Activated T-cell treated with anti-CD3 and anti-CD28 coated beads for 4 hours (primary cell): ENCODE measurements at places on chromosomes 6 and 20.

- peak; percentile 16 for DNase-seq
Measured at GRCh38 chr20:2387180-2387577, 6.5 kb downstream of the TGM6 start.

DNA sequence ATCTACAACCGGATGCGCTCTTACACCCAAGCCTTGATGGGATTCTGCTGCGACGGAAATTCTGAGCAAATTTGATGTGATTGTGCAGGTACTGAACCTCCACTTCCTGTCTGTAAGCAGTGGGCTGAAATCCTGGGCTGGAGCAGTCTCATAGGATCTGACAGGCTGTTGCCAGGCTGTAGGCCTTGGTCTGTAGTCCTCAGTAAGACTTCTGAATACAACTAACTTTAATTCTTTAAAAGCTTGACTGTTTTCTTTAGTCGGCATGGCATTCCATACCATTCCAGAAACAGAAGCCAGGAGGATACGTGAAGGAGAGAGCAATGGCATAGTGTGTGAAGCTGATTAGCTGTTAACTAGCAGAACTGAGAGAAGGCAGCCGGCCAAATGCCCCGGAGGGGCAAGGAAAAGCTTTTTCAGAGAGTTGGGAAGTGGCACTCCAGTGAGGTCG lies 68.3 kb downstream of the ADTRP start:
- DNase-seq, result peak; percentile 59

DNA sequence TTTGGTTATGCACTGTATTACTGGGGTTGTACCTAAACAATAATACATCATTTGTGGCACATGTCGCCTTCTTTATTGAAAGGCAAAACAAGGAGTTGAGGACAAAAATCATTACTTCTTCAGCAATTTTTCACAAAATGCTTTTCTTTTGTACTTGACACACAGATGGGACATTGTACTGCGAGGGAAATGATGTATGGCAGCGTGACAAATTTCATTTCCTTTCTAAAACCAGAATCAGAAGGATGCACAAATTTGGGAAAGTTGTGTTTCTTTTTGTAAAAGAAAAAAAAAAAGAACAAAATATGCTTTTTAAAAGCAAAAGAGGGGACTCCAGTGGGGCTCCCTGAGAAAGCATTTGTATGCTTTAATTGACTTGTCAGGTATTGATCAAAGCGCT lies 394.0 kb upstream of the SLC35B3 start:
- no peak for DNase-seq

DNA sequence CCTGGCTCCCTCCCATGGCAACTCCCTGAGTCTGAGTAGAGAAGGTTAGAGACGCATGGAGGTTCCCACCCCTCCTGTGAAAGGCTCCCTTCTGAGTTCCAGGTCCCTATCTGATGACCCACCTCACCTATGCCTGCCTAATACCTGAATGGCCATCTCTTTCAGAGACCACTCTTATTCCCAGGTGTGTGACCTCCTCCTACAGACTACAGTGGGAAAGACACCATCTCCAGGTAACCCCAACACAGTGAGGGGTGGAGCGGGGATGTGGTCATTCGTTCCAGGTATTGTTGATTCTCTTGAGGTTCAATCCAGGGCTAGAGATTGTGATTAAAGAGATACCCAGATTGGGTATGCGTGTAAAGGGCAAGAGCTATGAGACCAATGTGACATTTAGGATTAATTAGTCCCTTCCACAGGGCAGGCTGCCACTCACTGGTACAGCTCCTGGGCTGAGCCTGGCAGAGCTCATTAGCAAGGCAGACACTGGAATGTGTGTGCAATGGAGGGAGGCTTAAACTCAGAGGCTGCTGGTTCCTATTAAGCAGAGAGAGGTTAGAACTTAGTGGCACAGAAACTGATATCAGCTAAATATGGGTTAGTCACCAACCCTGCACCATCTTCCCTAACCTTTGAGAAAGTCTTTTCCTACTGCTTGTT lies 46.5 kb upstream of the IER3 start:
- no peak for DNase-seq

DNA sequence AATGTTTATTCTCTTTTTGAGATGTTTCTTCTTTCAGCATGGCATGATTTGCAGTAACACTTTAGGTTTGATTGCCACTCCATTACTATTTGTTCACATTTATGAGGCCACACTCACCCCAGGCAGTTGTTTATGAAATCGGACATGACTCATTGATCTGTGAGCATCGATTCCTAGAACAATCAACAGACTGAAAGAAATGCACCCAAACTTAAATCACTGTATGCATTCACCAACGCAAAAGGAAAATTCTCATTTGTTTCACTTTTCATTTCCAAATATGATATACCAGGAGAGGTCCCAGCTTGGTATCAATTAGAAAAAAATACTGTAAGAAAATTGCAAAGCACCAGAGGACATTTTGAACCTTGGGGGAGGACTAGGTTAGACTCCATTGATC lies 5.4 kb upstream of the GJA10 start:
- DNase-seq, result no peak

DNA sequence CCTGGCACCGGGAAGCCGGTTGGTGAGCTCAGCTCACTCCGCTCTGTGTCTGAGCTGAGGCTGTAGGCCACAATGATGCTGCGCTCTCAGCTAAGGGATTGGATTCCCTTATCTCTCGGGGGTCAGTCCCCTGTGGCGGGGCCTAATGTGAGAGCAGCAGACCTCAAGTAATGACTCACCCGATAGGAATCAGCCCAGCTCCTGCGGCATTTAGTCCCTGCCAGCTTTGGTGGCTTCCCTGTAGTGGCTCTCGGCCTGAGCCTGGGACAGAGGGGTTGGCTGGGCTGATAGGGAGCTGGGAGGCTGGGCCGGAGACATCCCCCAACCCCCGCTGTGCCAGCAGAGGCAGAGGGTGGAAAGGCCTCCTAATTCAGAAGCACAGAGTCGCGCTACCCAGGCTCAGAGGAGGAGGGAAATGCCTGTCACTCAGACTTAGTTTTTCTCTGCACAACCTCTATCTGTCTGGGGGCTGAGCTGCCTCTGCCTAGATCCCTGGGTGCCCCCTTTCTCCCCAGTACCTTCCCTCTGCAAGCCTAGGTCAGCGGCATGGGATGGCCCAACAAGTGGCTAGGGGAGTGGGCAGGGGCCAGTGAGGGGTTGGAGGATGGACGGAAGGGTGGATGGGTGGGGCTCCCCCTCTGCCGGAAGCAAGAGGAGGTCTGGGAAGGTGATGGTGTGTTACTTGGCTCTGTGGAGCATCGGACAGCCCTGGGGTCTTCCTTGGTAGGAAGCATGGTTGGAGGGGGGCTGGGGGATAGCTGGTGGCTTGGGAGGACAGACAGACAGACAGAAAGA lies 92.2 kb downstream of the CDH22 start:
- DNase-seq, result no peak

DNA sequence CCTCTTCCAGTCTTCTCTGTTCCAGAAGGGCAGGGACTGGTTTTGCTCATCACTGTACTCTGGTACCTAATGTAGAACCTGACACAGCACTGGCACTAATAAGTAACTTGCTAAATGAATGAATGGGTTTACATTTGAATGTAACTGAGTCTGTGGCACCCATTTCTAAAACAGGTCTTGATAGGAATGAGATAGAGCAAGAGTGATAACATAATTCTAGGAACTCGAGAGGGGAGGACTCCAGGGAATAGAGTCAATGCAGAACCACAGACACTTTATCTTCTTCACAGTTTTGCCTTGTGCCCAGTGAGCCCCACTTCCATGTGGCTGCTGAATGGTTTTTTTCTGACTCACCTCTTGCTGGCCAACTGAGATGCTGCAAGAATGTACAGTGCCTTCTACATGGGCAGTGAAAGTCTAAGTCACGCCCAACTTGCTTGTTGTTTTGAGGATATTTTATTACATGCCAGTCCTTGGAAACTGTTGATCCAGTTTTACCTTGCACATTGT lies 61.1 kb downstream of the TBC1D7 start:
- no peak for DNase-seq

- DNase-seq, result no peak
Measured at GRCh38 chr6:150392452-150393220, 23.8 kb downstream of the IYD start.

DNA sequence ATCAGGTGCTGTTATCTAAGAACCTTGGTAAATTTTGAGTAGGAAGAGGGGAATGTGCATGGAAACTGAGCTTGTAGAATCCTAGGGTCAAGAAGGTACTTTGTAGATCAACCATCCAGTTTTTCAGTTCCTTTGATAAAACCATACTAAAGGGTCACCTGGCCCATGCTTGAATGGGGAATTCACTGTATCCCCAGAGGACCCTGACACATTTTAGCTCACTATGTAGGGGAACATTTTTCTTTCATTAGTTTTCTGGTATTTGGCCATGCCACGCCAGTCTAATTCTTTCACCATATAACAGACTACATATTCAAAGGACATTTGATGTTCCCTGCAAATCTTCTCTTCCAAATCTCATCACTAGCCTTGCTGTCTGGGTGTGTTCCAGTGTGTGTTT lies 29.9 kb downstream of the LRRC1 start:
- no peak for DNase-seq

DNA sequence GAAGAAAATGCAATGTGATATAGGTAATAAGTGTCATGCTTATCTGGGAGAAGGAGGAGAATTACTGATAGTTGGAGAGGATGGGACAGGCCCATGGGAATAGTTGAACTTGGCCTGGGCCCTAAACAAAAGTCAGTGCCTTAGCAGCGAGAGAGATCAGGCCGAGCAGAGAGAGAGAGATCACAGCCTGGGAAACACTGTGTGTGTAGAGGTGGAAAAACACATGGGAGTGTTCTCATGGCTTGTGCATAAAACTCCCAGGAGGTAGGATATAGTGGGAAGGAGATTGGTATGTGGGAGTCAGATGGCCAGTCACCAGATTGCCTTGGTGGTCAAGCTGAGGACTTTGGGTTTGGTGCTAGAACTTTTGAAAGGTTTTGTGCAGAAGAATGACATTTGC lies 47.6 kb downstream of the FIG4 start:
- no peak for DNase-seq

DNA sequence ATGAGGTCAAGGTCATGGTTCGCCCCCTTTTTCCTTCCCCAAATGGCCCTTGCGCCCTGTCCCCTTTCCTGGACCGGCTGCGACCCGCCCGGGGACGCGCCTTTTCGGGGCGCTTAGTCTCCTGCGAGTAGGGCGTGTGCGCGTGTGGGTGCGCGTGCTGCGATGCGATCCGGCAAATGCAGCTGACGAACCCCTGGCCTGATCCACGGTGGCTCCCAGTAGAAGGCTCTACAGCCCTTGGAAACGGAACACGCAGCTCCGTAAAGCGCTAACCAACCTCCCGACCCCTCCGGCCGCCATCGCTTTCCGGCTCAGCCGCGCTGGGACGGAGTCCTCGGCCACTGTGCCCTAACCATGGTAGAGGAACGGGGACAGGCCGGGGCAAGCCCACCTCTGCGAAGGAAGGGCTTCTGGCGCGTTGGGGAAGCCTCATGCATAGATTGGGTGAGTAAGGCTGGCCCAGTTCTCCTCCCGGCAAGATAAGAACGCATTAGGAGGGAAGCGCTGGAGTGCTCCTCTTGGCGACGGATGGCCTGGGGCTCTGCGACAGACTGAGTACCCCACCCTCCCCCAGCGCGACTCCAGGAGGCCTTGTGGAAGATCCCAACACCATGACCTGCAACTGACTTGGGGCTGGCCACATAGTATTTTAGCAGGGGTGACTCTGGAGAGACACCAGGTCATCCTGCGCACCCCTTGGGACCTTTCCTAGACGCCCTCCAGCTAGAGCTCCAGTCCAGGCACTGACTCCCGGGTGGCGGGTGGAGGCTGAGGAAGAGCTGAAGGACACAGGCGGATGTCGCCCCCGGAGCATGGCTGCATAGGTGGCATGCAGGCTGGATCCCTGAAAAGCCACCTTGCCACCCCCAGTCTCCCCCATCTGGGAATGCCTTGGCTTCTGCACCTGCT lies 1.1 kb upstream of the SLC4A11 start:
- no peak for DNase-seq

DNA sequence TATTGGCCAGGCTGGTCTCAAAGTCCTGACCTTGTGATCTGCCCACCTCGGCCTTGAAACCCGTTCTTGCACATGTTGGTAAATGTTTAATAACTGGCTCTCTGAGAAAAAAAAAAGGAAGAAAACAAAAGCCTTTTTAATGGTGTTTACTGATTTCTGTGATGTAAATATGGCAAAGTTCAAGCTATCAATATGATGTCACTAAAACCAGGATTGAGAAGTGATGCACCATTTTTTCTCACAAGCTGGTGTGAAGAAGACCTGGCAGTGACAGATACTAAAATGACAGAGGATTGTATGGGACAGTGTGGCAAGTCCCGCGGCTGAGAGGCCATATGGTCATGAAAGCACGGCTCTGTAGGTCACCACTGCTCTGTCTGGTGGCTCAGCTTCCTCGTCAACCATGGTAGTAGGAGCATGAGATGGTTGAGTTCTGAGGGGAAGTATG lies 196.3 kb upstream of the SUPT3H start:
- no peak for DNase-seq

DNA sequence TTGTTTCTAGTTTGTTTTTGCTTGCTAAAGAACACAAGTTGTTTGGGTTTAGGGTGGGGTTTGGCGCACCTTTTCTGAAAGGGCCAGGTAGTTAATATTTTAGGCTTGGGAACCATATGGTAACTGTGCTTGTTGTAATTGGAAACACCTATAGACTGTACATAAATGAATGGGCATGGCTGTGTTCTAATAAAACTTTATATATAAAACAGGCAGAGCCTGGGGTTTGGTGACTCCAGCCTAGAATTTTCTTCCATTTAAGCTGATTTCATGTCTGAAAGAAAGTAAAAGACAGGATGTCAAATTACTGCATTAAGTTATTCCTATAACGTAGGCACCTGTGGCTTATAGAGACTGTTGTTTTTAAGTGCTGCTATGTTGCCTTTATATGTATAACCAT lies 36.1 kb upstream of the MAPK13 start:
- DNase-seq, result no peak

DNA sequence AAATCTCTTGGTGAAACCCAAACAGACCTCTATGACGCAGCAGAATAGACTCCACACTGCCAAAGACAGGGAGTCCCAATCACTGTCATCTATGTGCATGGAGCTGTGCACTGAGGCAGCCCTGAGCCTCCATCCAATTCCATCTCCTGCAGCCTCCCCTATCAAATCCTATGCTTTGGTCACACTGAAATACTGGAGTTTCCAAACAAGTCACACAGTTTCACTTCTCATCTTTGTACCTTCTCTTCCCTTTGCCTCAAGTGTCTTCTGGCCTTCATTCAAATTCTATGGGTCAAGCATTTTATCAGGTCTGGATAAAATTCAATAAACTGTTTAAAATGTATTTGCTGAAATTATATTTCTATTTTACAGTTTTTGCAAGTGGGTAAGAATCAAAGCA lies 38.5 kb downstream of the FBXL4 start:
- no peak for DNase-seq

DNA sequence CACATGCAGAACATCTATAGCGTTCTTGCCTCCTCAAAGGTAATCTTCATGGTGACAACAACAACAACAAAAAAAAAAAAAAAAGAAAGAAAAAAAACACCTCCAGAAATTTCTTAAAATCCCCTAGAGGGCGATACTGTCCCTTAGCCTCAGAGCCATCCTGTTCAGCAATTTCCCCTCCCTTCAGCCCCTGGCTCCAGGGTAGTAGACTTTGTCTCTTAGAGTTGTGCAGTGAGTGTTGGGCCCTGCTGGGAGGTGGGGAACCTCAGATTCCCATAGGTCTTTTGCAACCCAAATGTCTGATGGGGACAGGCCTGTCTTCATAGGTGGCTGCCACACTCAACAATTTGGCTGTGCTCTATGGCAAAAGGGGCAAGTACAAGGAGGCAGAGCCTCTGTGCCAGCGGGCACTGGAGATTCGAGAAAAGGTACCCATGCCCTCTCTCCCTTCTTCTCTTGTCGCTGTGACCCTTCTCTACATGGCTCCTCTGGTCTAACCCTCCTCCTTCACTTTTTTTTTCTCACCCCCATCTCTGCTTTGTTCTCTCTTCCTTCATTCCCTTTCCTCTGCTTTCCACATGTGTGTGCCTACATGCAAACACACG lies 6.0 kb upstream of the PTK7 start:
- no peak for DNase-seq
